Activated T-cell treated with anti-CD3 and anti-CD28 coated beads for 1 hour (primary cell): ENCODE measurements at places on chromosomes 5 and 9.
A peak's percentile ranks its signal among the peaks of the same experiment; 100 is the strongest.

DNA sequence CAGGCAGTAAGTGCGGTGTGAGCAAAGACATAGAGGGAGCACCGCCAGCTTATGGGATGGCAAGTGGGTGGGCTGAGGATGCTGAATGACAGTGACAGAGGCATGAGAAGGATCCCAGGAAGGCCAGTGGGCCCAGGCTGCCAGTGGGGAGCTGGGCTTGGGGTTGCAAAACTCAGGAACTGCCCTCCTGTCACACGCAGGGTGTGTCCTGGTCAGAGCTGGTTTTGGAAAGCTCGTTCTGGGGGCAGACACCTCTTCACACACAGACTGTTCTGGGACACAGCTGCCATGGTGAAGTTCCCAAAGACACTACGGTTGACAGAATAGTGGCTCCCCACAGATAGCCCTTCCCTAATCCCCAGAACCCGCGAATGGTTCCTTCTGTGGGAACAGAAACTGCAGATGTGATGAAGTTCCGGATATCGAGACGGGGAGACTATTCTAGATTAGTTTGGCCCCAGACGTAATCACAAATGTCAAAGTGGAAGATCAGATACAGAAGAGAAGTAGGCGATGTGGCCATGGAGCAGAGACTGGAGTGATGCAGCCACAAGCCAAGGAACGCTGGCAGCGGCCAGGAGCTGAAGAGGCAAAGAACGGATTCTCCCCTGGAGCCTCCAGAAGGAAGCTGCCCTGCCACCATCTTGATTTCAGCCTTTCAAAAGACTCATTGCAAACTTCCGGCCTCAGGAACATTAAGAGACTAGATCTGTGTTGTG is 159.0 kb downstream of the COL23A1 start:
- no peak for DNase-seq

- DNase-seq, result no peak
These were observed 4.1 kb upstream of the SARDH start for GRCh38 chr9:133742251-133742650.

- DNase-seq, result peak; percentile 4
These were observed 720 bp downstream of the NADK2 start for GRCh38 chr5:36240779-36241630.

DNA sequence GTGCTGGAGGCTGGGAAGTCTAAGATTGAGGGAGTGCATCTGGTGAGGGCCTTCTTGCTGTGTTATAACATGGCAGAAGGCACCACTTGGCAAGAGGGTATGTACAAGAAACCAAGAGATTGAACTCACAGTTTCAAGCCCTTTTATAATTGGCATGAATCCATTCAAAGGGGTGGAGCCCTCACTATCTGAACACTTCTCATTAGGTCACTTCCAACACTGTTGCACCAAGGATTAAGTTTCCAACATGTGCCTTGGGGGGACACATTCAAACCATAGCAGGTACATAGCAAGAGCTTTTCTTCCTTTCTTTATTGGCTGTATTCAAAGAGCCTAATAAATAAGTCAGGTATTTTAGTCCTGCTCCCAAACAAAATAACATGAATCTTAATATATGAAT is 62.7 kb downstream of the PRELID2 start:
- no peak for DNase-seq

DNA sequence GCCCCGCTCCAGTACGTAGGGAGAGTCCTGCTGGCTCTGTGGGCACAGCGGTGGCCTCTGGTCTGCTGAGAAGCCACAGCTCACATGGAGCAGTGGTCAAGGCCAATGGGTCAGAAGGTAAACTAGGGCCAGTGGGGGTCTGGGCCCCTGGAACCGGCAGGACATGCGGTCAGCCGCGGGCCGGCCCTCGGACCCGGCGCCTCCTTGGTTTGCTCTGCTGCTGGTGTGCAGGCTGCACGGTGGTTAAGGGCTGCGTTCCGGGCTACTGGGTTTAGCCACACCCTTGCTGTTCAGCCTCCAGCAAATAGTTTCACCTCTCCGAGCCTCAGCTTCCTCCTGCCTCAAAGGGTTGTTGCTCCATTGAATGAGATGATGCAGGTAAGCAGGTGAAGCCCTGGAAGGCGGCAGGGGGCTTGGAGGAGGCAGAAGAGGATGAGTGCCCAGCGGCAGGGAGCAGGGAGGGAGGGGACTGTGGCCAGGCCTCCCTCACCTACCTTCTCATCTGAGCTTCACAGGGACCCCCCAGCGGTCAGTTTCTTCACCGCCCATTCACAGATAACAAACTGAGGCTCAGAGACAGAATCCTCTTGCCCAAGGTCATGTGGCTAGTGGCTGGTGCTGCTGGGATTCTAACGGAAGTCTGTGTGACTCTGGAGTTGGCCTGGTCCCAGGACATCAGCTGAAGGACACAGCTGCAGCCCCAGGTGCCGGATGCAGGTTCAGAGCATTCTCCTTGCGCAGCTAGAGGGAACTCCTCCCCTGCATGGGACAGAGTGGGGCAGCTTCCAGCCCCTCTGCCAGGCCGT is 3.7 kb upstream of the COL5A1 start:
- no peak for DNase-seq

GRCh38 chr9:23771746-23772384 is 54.2 kb downstream of the ELAVL2 start:
- no peak for DNase-seq

DNA sequence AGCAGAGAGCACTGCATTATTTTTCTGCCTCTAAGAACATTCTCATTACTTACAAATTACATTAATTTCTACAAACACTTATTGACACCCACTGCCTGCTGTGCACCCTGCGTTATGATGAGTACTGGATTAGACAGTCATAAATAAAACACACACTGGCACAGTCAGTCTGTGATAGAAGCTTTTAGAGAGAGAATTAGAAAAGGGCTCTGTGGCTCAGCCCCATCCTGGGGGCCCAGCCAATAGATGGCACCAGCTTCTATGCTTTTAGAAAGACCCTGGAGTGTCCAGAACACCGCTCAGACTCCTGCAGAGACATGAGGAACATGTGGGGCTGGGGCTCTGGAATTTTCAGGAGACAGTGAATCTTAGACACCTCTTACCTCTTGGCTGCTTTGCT is 61.0 kb upstream of the RAPGEF1 start:
- DNase-seq, result no peak

DNA sequence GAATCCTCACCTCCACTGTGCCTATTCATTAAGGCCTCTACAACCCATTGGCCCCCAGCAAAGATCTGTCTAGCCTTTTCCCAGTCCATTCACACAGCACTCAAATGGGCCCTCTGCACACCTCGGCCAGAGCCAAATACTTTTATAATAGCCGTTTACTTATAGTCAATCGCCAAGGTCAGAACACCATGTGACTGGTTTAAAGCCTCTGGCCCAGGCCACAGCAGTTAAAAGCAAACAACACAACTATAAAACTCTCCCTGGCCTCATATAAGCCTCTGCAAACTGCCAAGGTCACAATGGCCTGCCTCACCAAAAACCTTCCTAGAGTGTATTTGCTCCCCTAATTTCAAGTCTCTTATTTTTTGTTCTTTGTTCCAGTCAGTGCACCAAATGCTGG is 562.6 kb downstream of the CAAP1 start:
- DNase-seq, result no peak

DNA sequence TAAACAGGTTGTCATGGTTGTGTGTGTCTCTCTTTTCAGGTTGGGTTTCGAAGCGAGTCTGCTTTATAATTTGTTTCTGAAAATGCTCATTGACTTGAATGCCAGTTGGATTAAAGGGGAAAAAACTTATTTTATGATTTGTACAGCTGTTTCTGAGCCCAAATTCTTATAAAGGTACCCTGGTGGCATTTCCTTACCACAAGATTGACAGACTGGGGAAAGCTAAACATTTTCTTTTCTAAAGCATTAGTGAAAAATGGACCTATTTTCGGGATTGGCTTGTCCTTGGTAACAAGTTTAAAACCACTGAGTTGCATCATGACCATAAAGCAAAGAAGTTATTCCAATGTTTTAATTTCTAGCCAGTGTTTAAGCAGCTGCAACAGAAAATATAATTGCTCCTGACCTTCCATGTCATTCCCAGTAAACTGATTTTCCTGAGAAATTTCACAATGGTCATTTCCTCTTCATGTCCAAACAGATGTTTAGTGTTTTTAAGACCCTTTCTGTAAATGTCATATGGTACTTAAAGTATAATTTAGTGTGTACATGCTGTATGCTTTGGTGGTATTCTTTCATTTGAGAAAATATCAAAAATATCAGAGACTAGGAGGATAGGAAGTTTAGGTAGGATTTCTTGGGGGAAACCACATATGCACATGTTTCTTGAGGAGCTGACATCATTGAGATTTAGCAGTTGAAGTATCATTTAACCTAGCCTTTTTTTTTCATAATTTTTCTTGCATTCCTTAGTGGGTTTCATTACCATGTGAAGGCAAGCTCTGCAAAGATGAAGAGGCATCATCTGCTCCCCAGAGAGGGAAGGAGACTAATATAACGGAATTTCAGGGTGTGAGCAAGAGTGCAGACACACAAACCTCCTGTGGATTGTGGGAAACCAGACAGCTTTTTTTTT is 667.1 kb upstream of the RGMB start:
- no peak for DNase-seq

GRCh38 chr9:73824671-73825070 is 672.5 kb upstream of the RORB start:
- DNase-seq, result no peak

DNA sequence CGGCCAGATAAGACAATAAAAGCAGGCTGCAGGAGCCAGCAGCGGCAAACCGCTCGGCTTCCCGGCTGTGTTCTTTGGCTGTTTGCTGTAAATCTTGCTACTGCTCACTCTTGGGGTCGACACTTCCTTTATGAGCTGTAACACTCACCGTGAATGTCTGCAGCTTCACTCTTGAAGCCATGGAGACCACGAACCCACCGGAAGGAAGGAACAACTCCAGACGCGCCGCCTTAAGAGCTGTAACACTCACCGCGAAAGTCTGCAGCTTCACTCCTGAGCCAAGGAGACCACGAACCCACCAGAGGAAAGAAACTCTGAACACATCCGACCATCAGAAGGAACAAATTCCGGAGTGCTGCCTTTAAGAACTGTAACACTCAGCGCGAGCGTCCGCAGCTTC is 451.7 kb downstream of the AGTPBP1 start:
- no peak for DNase-seq

DNA sequence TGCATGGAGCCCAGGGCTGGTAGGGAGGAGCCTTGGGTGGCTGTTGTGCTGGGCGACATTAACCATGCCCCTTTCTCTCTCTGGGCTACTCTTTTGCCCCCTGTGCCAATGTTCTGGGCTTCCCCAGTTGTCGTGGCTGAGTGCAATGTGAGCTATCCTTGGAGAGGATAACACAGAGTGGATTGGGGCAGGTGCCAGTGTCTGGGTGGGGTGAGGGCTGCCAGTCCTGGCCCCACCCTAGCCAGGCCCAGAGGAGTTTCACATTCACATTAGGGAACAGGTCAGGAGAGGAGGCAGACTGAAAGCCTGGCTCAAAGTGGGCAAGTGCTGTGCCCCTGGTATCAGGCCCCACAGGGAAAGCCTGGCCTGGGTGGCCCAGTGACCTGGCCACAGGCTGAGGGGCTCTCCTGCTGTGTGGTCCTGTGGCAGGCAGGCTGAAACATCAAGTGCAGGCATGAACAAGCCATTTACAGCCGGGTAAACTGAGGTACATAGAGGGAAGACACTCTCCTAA is 7.5 kb upstream of the NDST1 start:
- no peak for DNase-seq

DNA sequence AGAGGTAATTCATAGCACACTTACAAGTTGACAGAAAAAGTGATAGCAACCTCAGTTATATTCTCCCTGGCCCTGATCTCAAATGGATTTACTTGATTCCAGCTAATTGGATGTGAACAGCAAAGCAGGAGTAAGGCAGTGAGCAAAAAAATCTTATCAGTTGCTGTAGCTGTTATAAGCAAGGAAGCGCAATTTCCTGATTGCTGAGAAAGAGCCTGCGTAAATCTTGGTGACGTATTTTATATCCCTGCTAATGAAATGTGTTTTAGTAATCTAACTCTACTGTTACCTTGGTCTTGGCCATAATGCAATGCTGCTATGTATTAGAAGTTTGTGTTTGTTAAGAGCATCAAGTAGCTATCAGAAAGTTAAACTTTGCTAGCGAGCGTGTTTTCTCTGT is 661.2 kb upstream of the SEMA6A start:
- no peak for DNase-seq
